ENCODE measurements at places on chromosomes 11 and 22. TPM values are rescaled to one million over a fixed set of nuclear protein-coding genes. Genes with fewer than 3 reads are reported as not detected.

DNA sequence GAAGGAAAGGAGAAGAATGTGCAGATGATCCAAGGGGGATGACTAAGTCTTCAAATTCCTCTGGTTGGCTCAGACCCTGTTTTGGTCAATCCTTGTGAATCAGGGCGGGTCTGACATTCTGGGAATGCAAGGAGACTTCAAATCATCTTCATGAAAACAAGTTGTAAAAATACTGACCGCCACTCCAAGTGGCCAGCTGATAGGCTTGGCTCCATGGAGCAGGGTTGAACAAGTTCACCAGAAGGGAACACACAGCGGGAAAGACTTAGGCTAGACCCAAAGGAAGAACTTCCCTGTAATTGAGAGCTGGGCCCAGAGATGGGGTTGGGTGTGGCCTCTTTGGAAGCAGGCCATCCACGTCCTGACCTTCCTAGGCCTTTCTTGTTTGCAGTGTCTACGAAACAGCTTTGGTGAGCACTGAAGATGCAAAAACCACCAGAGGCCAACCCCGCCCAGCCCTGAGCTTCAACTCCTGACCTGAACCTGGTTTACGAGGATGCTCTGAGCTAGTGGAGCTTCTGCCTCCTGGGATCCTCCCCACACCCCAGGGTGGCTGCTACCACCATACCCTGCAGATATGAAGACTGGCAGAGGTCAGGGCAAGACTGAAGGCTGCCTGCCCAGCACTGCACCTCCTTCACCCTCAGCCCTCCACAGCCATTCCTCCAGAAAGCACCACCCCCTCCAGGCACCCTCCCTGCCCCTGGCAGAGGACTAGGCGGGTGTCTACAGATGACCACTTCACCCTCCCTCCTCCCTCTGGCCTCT is 26.1 kb downstream of the GDPD5 start:
- H3K4me3 ChIP-seq: peak overlapping the region; percentile 54
- H3K4me1 ChIP-seq: peaks cover 42% of the 10 kb centered on the region
- peaks cover 4% of the 10 kb centered on the region for H3K27me3 ChIP-seq
- peak; percentile 95 for DNase-seq
- H3K36me3 ChIP-seq: no peaks in the 10 kb centered on the region

DNA sequence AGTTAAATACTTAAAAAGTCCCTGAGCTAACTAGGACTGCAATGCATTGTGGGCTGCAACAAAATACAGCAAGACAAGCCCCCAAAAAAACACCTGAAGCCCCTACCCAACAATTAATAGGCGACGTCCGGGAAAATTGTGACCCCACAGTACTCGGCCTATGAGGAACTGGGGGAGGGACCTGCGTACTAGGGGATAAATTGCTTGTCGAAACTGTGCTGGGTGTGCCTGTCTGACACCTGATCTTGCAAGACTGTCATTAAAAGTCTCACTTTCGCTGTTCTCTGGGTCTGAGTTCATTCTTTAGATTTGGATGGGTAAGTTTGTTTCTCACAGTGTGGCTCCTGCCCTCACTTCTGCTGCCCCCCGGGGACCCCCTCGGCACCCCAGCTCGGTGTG is 15.2 kb downstream of the TANGO2 start:
- H3K27me3 ChIP-seq: peaks cover 7% of the 10 kb centered on the region
- H3K4me3 ChIP-seq: no peak overlapping the region
- H3K27ac ChIP-seq: no peak overlapping the region
- DNase-seq: no peak
- H3K36me3 ChIP-seq: peaks cover 21% of the 10 kb centered on the region

GRCh38 chr11:111194860-111195568 is 50.5 kb upstream of the POU2AF2 start:
- no peaks in the 10 kb centered on the region for H3K36me3 ChIP-seq
- H3K27ac ChIP-seq: no peak overlapping the region
- H3K4me3 ChIP-seq: no peak overlapping the region
- no peaks in the 10 kb centered on the region for H3K4me1 ChIP-seq
- no peaks in the 10 kb centered on the region for H3K27me3 ChIP-seq

DNA sequence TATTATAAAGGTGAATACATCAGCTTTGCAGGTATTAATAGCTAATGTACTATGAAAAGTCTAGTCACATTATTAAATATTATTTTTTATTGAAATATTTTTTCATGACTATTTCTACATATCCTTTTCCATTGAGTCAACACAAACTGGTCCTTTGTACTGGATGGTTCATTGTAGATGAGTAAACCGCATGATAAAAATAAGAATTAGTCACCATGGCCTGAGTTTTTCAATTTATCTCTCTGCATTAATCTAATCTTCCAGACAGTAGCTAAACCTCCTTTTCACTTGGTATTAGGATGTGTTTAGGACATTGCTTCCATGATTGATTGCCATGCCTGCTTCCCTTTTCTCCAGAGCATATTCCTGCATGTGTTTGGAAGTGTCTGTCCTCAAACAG is 439.4 kb upstream of the ARHGAP42 start:
- peaks cover 5% of the 10 kb centered on the region for H3K36me3 ChIP-seq
- no peaks in the 10 kb centered on the region for H3K4me1 ChIP-seq
- H3K4me3 ChIP-seq: no peak overlapping the region
- no peak for DNase-seq
- no peaks in the 10 kb centered on the region for H3K27me3 ChIP-seq

DNA sequence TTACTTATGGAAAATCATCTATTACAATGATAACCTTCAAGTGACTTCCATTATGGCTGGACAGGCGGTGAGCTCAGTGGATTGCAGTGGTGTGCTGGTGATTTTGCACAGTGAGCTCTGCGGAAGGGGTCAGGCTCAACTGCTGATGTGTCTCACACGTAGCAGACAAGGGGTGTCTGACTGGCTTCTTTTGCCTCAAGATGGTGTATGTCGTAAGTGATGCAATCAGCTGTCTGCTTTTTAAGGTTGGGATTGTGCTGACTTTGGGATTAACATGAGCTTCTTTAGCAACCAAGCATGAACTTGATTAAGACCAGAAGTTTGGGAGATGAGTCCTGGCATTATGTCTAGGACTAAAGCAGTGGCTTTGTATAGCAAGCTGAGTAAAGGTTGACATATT is 49.5 kb downstream of the POLD3 start:
- H3K4me1 ChIP-seq: peaks cover 9% of the 10 kb centered on the region
- H3K4me3 ChIP-seq: no peak overlapping the region
- H3K36me3 ChIP-seq: peaks cover 16% of the 10 kb centered on the region

DNA sequence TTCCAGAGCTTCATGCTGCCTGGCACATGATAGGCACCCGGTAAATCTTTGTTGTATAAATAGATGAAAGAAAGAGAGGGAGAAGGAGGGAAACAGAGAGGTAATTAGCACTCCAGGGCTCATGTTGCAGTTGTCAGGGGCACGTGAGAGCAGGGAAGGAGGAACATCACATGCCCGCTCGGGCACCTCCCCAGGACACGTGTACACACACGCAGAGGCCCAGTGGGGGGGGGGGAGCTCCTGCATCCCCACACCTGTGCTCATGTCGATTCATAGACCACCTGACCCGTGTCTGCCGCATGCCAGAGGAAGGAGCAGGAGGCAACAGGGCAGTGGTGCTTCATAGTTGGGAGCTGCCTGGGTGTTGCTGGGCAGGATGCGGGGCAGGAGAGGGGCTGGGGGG is 37.1 kb upstream of the NNMT start:
- no peaks in the 10 kb centered on the region for H3K4me1 ChIP-seq
- no peaks in the 10 kb centered on the region for H3K36me3 ChIP-seq
- no peak overlapping the region for H3K4me3 ChIP-seq
- peaks cover 42% of the 10 kb centered on the region for H3K27me3 ChIP-seq
- no peak overlapping the region for H3K27ac ChIP-seq

DNA sequence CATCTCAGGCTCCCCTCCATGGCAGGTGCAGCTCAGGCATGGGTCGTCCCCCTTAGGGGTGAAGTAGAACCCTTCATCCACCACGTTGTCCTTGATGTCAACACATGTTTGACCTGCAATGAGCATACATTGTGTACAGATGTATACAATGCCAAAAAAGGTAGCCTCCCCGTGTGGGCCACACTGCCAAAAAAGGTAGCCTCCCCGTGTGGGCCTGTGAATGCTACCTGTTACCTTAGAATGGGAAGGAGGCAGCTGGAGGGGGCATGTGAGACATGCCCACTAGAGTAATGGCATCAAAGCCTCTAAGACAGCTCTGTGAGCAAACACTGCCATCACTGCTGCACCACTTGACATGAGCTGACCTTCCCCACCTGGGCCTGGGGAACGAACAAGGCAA is 73.7 kb downstream of the DGCR2 start:
- H3K4me3 ChIP-seq: no peak overlapping the region
- peaks cover 26% of the 10 kb centered on the region for H3K4me1 ChIP-seq
- H3K36me3 ChIP-seq: peaks cover 46% of the 10 kb centered on the region
- H3K27ac ChIP-seq: no peak overlapping the region
- DNase-seq: no peak

GRCh38 chr11:109439684-109440083 is 17.7 kb downstream of the C11orf87 start:
- no peaks in the 10 kb centered on the region for H3K27me3 ChIP-seq
- peaks cover 13% of the 10 kb centered on the region for H3K4me1 ChIP-seq
- no peaks in the 10 kb centered on the region for H3K36me3 ChIP-seq
- DNase-seq: no peak
- H3K27ac ChIP-seq: no peak overlapping the region
- no peak overlapping the region for H3K4me3 ChIP-seq

DNA sequence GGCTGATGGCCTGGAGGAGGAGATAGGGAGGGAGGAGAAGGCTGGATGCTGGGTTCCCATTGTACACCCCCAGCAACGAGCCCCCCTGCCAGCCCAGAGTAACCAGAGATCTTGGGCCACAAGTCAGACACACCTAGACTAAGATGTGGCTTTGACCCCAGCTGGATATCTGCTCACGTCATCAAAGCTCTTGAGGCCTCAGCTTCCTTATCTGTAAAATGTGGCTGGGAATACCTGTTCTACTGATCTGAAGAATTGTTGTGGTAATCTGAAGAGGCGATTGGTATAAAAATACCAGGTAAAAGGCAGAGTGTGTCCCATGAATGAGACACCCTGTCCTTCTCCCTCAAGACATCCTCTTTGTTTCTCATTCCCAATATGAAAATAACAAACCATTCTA is 280.0 kb downstream of the ST3GAL4 start:
- no peak for DNase-seq
- peak overlapping the region; percentile 44 for H3K4me3 ChIP-seq
- no peaks in the 10 kb centered on the region for H3K27me3 ChIP-seq
- H3K4me1 ChIP-seq: peaks cover 76% of the 10 kb centered on the region
- peaks cover 9% of the 10 kb centered on the region for H3K36me3 ChIP-seq

GRCh38 chr11:1706634-1707400 is 9.8 kb downstream of the KRTAP5-6 start:
- H3K4me1 ChIP-seq: peaks cover 8% of the 10 kb centered on the region
- no peak for DNase-seq
- H3K27me3 ChIP-seq: peaks cover 45% of the 10 kb centered on the region
- no peak overlapping the region for H3K4me3 ChIP-seq
- peaks cover 2% of the 10 kb centered on the region for H3K36me3 ChIP-seq

DNA sequence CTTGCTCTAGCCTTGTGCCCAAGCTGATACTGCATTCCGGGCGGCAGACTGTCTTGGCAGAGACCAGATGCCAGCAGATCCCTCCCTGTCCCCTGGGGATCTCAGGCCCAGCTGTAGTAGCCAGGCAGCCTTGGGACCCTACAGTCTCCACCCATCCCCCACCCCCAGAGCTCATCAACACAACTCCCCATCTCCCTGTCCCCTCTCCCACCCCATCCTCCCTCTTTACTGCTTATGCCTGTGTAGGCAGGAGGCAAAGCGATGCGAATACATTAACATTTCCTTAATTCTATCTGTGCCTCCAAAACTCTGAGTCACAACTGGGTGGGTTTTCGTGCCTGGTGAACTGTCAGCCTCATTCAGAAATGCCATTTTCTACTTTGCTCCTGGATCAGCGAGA is 547.6 kb downstream of the BUD13 start:
- H3K4me1 ChIP-seq: no peaks in the 10 kb centered on the region
- no peak for DNase-seq
- H3K27ac ChIP-seq: no peak overlapping the region
- H3K4me3 ChIP-seq: no peak overlapping the region
- no peaks in the 10 kb centered on the region for H3K36me3 ChIP-seq
- H3K27me3 ChIP-seq: no peaks in the 10 kb centered on the region

DNA sequence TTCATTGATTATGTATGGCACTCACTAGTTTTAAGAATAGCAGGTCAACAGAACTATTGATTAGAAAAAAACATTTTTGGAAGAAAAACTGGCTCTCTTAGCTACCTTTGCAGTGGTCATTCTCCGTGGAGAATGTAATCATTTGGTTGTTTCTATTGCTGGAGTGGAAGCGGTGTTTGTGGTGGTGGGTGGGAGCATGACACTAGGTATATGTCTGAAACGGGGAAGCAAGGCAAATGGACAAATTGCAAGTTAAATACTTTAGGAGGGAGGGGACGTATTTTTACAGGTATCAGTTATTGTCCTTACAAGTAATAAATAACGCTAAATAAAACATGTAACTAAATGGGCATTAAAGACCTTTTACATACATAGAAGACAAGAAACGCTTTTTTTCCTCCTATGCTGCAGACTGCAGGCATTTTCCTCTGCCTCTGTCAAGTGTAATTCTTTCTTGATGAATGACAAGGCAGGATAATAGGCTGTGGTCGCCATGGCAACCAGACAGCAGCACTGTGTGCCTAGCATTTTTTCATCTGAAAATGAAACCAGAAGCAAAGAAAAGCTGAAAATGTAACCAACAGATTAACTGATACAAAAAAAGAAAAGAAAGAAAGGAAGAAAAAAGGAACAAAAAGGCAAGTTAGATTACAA is 46.2 kb downstream of the BLID start:
- peaks cover 4% of the 10 kb centered on the region for H3K27me3 ChIP-seq
- peaks cover 19% of the 10 kb centered on the region for H3K4me1 ChIP-seq
- H3K36me3 ChIP-seq: peaks cover 67% of the 10 kb centered on the region
- H3K27ac ChIP-seq: peak overlapping the region; percentile 87

DNA sequence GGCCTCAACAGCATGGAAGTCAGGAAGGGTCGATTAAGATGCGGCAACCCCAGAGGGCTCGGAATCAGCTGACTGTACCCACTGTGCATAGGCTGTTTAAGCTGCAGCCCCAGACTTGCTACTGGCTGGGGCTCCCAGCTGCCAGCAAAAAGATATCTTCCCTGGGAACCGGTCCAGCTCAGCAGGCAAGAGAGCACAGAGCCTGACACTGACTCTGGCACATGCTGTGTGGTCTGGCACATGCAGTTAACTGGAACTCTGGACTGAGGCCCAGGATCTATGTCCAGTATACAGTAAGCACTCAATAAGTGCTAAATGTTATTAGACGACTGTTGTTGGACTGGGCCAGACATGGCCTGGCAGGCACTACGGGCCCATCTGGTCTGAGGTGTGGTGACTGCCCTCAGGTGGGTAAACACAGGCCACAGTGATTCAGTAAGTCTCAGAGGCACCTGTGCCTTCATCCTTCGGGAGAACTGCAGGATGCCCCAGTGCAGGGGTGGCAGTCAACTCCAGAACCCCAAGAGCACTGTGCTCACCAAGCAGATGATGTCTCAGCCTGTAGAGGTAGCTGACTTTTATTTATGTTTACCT is 87.6 kb downstream of the LARGE1 start:
- no peaks in the 10 kb centered on the region for H3K36me3 ChIP-seq
- no peaks in the 10 kb centered on the region for H3K4me1 ChIP-seq
- H3K27ac ChIP-seq: no peak overlapping the region
- no peak overlapping the region for H3K4me3 ChIP-seq
- no peaks in the 10 kb centered on the region for H3K27me3 ChIP-seq
- no peak for DNase-seq

GRCh38 chr11:15944460-15944859 is 411.9 kb downstream of the SOX6 start:
- no peak overlapping the region for H3K27ac ChIP-seq
- no peak overlapping the region for H3K4me3 ChIP-seq
- no peaks in the 10 kb centered on the region for H3K36me3 ChIP-seq
- no peaks in the 10 kb centered on the region for H3K4me1 ChIP-seq
- DNase-seq: peak; percentile 6

Gene PANX3
- not detected for total RNA-seq

Data from HFFc6 (cell line).